ENCODE measurements at places on chromosomes 4 and X.

DNA sequence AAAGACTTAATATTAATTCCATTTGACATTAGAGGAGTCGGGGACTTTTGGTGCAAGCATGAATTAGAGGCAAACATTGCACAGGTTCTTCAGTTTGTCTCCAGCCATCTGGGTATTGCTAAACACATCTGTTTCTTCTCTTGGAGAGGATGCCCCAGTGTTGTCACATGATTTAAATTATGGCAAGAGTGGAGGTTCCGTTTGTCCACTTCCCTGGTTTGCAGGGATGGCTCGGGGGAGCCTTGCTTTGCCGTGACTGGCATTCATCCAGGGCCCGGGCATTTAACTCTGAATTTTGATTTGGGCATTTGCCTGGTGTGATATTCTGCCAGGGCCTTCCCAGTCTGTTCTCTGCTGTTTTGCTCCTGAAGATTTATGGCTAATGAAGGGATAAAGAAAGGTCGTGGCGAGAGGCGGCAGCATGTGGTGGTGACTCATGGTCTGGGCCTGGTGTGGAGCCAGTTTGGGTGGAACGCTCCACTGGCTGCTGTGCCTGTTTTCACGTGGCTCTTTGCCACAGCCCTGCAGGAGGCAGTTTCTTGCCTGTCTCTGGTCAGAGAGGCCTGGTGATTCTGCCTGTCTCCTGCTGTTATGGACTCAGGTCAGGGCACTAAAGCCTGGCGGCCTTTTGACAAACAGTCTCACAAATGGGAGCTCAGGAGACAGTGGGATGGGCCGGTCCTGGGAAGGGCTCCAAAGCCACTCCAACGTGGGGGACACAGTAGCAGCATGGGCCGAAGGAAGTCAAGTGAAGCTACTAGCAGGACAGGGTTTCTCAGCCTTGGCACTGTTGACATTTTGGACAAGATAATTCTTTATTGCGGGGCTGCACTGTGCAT, 99.4 kb upstream of the PGRMC2 start:
- DNase-seq = peak; percentile 78

- no peak for DNase-seq
Observed at GRCh38 chr4:77880784-77881183, 18.2 kb downstream of the MRPL1 start.

DNA sequence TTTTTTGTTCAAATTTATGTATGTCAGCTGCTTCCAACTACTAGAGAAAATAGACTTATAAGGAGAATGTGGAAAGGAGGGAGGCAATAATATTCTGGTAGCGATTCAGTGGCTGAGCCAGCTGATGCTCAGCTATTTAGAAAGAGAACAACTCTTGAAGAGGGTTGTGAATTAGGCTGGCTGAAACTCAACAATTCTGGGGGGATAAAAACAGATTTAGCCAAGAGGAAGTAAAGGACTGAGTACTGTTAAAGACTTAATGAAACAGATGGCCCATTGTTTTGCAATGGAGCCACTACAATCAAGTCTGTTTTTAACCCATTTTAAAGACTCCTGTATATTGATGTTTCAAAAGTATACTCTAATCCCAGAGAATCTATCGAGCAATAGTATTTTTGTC, 1058.9 kb downstream of the C4orf33 start:
- DNase-seq = no peak

DNA sequence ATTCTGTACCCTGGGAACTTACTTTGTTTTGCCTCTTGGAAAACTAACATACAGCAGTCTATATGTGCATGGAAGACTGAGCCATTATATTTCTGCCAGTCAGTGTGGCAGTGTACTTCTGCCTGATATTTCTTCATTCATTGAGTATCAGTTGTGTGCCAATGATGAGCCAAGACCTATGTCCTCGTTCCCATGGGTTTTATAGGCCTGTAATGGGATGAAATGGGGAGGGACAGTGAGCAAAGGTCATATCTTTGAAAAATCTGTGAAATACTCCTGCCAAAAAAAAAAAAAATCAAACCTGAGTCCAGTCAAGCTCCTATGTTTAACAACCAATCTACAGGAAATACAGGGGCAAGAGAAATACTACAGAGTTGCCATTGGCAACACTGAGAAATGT, 9.1 kb downstream of the NSD2 start:
- no peak for DNase-seq

- DNase-seq = no peak
Observed at GRCh38 chr4:75639124-75639695, 8.9 kb upstream of the CDKL2 start.

- no peak for DNase-seq
Observed at GRCh38 chr4:71709961-71710360, 73.9 kb downstream of the GC start.

GRCh38 chr4:26061248-26061986, 147.4 kb downstream of the SMIM20 start:
- no peak for DNase-seq

GRCh38 chr4:101458914-101459313, 111.6 kb upstream of the PPP3CA start:
- DNase-seq = no peak

DNA sequence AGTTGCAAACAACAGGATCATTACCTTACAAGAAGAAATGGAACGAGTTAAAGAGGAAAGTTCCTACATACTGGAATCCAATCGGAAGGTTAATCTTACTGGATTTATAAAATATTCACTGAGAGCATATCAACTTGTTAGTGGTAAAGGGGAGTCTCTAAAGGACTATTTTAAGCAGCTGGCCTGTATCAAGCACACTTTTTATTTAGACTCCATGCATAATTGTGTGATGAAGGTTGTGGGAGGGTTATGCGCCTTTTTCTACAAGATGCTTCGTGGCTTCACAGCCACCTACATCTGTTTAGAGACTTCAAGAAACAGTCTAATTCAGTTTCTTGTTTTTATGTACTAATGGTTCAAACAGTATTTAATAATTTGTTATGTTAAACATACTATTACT, 56.6 kb downstream of the GRSF1 start:
- no peak for DNase-seq

DNA sequence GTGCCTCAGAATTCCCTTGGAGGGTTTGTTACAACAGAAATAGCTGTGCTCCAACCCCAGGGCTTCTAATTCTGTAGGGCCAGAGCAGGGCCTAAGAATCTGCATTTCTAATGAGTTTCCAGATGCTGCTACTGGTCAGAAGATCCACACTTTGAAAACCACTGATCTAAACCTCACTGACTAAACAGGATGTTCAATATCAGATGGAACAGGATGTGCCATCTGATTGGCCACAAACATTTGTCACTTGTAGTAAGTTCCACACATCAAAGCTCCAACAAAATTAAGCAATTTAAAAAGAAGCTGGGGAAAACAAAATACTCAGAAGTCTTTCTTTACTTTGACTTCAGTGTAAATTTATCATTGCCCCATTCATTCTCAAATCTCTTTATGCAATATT, 14.3 kb downstream of the CASK start:
- no peak for DNase-seq

DNA sequence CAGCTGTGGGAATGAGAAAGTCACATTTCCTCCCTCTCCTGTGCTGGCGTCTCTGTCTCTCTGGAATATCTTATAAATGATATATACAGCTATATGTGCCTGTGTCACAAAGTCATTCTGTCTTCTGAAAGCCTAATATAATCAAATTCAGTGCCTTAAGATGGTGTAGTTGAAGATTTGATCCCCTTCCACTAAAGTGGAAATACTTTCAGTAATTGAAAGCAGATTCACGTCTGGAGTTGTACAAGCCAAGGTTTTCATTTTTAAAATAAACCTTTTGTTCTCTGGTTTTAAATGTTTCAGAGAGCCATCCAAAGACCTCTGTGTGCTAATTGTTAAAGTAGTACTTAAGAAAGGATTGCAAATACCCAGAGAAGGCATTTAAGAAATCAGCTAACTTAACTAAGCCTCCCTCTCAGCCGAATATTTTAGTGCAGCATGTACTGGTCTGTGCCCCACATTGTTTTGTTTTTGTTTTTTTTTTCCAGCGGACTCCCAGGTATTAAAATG, 206.8 kb downstream of the TENM3 start:
- DNase-seq = no peak

GRCh38 chr4:48343551-48343950, 2.2 kb downstream of the SLAIN2 start:
- DNase-seq = no peak

DNA sequence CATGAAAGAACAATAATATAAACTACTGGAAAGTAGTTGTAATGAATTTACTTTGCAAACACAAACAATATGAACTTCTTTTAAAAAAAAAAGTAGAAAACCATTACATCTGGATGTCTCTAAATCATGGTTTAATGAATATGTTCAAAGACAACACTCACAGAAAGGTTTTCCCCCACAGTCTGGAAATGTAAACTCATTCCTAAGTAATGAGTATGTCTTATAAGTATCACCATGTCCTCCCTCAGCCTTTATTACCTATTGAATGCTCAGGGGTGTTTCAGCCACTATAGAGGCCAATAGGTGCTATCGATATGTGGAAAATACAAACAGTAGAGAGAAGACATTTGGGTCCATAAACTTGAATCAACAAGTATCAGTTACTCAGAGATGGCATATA, 186.7 kb downstream of the PALLD start:
- DNase-seq = no peak

DNA sequence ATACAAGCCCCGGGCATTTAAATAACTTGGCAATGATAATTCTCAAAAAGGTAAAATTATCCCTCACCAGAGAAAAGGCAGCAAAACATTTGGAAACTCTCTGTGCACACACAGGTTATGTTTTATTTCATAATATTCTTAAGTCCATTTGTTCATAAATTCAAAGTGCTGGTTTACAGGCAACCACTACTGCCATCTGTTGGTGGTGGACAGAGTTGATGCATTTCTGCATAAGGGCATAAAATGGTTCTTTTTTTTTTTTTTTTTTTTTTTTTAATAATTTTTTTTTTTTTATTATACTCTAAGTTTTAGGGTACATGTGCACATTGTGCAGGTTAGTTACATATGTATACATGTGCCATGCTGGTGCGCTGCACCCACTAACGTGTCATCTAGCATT, 31.5 kb upstream of the IL21 start:
- DNase-seq = peak; percentile 14

DNA sequence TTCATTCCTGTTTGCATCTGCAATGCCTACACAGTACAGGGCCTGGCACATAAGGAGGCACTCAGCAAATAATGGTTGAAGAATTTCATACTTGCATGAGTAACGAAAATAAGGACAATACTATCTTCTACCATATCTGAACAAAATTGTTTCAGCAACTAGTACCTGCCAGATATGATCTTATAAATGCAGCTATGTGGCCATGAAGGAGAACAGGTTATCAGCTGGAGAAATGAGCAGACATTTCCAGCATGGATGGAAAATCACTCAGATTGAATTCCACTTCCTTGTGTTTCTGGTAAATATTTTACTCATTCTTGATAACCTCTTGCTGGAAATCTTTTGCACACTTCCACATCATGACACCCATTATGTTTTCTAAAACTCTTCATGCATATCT, 204.0 kb downstream of the ADAMTS3 start:
- DNase-seq = no peak

- DNase-seq = no peak
Observed at GRCh38 chrX:32395878-32396277, 815.5 kb downstream of the DMD start.

DNA sequence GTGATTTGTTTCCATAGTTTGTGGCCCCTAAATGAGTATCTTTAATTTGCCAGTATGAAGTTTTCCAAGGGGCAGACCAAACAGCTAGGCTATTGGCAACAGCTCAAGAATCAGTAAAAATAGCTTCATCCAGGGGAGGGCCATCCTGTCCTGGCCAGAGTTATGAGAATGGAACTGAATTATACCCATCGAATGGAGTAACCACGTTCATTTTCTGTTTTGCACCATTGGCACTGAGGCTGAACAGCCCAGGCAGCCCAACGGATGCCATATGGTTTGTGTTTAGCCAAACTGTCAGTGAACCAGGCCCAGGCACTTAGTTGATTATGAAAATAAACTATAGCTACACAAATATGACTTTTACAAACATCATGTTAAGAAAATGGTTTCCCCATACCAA, 17.7 kb upstream of the ASB5 start:
- DNase-seq = no peak

GRCh38 chr4:81195475-81195874, 19.5 kb downstream of the PRKG2 start:
- DNase-seq = no peak

- DNase-seq = no peak
Observed at GRCh38 chr4:121340247-121340646, 40.6 kb downstream of the QRFPR start.

DNA sequence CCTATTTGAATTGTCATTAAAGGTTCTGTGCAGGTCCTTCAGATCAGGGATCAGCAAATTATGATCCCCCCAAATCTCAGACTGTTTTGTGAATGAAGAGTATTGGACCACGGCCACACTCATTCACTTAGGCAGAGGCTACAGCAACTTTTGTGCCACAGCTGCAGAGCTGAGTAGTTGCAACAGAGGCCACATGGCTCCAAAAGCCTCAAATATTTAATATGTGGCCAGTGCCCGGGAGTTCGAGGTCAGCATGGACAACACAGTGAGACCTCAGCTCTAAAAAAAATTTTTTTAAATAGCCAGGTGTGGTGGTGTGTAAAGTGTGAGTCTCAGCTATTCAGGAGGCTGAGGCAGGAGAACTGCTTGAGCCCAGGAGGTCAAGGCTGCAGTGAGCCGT, 100.7 kb downstream of the NSUN7 start:
- no peak for DNase-seq

- no peak for DNase-seq
Observed at GRCh38 chrX:18173494-18174180, 47.0 kb downstream of the BEND2 start.

- no peak for DNase-seq
Observed at GRCh38 chr4:185323606-185324005, 72.1 kb downstream of the LRP2BP start.

GRCh38 chr4:106986486-106986885, 49.6 kb downstream of the DKK2 start:
- DNase-seq = no peak

DNA sequence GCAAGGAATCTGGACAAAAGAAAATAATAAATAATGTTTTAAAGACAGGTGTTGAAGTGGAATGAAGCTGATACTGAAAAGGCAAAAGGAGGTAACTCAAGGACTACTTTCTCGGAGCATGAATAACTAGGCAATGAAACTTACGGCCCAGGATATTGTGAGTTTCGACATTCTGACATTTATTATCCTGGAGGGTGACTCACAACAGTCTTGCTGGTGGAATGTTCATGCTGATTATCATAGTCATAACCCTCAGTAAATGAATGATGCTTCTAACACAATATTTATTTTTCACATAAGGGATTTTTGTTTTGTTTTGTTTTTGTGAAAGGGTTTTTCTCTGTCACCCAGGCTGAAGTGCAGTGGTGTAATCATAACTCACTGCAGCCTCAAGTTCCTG, 147.0 kb upstream of the HPGD start:
- peak; percentile 45 for DNase-seq

- no peak for DNase-seq
Observed at GRCh38 chr4:13547485-13548041, 3.3 kb upstream of the NKX3-2 start.

GRCh38 chr4:60463857-60464502, 736.1 kb upstream of the ADGRL3 start:
- DNase-seq = no peak

DNA sequence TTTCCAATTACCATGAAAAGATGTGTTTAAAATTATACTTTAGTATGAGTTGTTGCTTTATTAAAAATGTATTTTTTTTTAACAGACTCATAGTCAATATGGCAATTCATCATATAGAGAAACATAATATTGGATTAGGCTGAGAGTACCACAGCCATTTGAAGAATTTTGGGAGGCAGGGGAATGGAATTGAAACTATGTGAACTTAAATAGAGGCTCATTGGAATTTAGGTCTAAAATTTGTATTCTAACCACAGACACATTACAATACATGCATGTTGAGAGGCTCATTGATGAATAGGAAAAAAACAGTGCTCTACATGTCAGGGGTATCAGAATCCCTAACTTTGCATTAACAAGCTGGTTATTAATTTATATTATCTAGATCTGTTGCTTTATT, 269.6 kb downstream of the DKK2 start:
- peak; percentile 82 for DNase-seq
